ENCODE measurements at places on chromosomes 11 and 22. TPM values are rescaled to one million over a fixed set of nuclear protein-coding genes. Genes with fewer than 3 reads are reported as not detected.

MCHR1 gene
- 1.5 TPM for total RNA-seq

OR51M1 gene
- total RNA-seq, result not detected

SLC7A4 gene
- total RNA-seq, result not detected

PAAF1 gene
- total RNA-seq, result 10.5 TPM

CALCA gene
- not detected for total RNA-seq

SCGB1D2 gene
- 1.5 TPM for total RNA-seq

BLID gene
- total RNA-seq, result not detected

ZC3H7B gene
- total RNA-seq, result 33.1 TPM

SYT9 gene
- 0.59 TPM for total RNA-seq

DEFB131B gene
- not detected for total RNA-seq

TCIRG1 gene
- total RNA-seq, result 10.7 TPM

MS4A4E gene
- total RNA-seq, result 0.59 TPM

OR5B21 gene
- total RNA-seq, result not detected

APOBEC3F gene
- total RNA-seq, result 6.4 TPM

MMP12 gene
- not detected for total RNA-seq

CDC45 gene
- 0.21 TPM for total RNA-seq

HSPB2 gene
- total RNA-seq, result 26.0 TPM

OR52I1 gene
- total RNA-seq, result not detected

SLC22A8 gene
- not detected for total RNA-seq

POU2AF3 gene
- 0.38 TPM for total RNA-seq

RIBC2 gene
- not detected for total RNA-seq

DDIAS gene
- 2.4 TPM for total RNA-seq

CHRNA10 gene
- 0.49 TPM for total RNA-seq

GAS2 gene
- total RNA-seq, result 21.7 TPM

APOL5 gene
- not detected for total RNA-seq

CD3G gene
- total RNA-seq, result 0.42 TPM

SLC22A25 gene
- total RNA-seq, result not detected

OR51B2 gene
- total RNA-seq, result not detected

MMP10 gene
- not detected for total RNA-seq

OR4C46 gene
- total RNA-seq, result not detected

TTC28 gene
- 20.9 TPM for total RNA-seq

CASTOR1 gene
- total RNA-seq, result 6.5 TPM

SCO2 gene
- total RNA-seq, result not detected

TRIM51 gene
- not detected for total RNA-seq

F2 gene
- total RNA-seq, result not detected

MACROD1 gene
- 130 TPM for total RNA-seq

ROM1 gene
- 0.81 TPM for total RNA-seq

WT1 gene
- total RNA-seq, result 3.8 TPM
